ENCODE measurements at places on chromosomes 7 and 10. TPM values are rescaled to one million over a fixed set of nuclear protein-coding genes. Genes with fewer than 3 reads are reported as not detected.

DNA sequence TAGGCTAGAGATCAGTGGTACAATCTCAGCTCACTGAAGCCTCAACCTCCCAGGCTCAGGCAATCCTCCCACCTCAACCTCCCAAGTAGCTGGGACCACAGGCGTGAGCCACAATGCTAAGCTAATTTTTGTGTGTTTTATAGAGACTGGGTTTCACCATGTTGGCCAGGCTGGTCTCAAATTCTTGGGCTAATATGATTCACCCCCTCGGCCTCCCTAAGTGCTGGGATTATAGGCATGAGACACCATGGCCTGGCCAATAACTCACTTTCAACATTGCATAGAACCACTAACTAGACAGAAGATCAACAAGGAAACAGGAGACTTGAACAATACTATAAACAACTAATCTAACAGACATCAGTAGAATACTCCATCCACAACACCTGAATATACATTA lies 191.7 kb downstream of the LRRN3 start:
- no peak for DNase-seq

DNA sequence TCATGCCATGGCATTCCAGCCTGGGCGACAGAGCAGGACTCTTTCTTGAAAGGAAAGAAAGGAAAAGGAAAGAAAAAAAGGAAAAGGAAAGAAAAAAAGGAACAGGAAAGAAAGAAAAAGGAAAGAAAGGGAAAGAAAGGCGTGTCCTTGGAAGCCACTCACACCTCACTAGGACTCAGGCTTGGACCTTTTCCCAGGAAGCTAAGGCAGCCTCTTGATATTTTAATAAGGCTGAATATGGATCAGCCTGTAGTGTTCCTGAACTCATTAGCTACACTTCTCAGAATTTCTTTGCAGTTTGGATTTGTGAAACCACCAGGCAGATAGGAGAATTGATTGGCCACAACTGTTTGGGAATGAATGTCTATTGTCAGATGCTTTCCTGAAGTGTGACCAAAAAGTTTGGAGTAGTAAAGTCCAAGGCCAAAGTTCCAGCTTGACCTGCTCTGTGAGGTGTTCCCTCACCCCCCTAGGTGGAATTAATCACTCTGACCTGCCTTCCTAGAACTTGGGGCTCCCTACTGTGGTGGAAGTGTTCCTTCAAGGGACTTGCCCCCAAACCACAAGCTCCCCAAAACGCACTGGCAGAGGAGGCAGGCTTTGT lies 7.1 kb upstream of the MALSU1 start:
- DNase-seq: no peak

DNA sequence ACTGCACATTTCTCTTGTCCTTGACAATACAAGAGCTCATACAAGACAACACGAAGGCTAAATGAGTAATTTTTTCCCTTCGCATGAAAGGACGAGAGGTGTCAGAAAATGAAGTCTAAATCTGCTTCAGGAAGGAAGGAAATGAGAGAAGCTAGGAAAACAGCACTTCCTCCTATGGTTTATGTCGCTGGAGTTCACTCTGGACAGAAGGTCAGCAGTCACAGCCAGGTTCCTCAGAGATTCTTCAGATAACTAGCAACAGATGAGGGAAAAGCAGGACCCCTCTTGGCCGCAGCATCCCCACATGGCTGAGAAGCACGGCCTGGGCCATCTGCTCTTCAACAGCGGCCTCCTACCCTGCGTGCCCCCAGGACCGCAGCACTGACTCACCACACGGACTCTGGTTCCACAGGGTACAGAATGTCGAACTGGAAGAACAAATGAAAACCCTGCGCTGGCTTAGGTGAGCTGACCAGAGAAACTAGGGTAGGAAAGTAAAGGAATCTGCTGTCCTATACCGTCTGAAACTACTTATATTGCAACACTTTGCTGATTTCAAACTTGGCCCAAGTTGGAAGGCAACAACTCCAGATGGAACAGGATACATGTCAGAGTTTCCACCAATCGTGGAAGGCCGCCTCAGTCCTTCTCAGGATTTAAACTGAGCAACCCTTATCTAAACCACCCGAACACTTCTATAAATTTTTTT lies 26.3 kb downstream of the DNMBP start:
- DNase-seq: peak; percentile 79

DNA sequence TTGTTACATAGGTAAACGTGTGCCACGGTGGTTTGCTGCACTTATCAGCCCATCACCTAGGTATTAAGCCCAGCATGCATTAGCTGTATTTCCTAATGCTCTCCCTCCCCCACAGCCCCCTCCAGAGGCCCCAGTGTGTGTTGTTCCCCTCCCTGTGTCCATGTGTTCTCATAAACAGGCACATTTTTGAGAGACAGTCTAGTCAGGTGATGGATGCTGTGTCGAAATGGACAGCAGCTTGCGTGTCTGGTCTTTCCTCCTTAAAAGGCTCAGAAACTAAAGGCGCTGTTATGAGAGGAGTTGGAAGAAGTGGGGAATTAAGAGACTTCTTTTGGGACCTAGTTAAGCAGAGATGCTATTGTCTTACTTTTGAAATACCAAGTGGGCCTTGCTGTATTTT lies 296.0 kb downstream of the BBS9 start:
- DNase-seq: no peak

DNA sequence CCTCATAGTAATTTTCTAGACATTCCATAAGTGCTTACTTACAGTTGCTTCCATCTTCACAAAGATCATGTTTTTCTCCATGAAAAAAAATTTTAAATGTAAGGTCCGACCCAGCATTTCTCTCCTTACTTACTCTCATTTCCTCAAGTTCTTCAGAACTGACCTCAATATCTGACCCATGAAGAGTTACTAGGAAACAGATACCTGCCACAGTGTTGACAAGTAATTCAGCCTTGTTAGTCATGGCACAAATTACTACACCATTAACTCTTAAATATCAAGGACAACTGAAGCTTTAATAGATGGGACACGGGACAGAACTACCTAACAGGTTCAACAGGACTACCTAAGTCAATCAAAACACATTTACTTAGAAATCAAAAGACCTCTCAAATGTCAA lies 316.2 kb downstream of the POM121L12 start:
- no peak for DNase-seq

GRCh38 chr7:82166260-82167015 lies 277.1 kb downstream of the CACNA2D1 start:
- no peak for DNase-seq

- no peak for DNase-seq
These were observed 8.7 kb upstream of the TTYH3 start for GRCh38 chr7:2622869-2623697.

DNA sequence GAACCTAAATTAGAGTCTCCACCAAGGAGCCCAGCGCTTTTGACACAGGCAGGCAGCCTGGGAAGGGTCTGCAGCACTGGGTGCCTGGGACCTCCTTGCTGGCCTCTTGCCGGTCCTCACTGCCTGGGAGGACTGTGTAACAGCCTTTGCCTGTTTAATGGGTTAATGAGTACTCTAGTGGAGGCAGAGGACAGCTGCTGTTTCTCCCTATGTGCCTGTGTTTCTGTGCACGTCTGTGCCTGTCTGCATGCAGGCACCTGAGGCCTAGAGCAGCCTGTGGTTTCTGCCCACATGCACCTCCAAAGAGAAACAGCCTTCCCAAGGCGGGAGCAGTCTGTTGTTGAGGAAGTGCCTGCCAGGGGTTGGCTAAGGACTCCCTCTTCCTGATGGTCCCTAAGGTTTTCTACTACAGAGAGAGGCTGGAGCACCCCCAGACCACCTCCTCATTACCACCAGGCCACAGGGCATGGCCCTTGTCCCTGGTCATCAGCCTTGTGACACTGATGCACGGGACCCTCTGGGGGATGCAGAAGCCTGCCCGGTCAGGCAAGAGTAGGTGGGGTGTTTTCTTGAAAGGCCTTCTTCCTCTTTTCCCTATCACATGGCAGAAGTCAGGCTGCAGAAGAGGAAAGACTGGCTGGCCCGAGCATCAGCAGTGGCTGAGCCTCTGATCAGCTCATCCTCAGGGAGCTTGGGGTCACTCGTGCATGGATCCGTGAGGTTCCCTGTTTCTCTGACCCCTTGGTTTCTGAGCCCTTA lies 14.2 kb downstream of the SLC29A3 start:
- DNase-seq: no peak

DNA sequence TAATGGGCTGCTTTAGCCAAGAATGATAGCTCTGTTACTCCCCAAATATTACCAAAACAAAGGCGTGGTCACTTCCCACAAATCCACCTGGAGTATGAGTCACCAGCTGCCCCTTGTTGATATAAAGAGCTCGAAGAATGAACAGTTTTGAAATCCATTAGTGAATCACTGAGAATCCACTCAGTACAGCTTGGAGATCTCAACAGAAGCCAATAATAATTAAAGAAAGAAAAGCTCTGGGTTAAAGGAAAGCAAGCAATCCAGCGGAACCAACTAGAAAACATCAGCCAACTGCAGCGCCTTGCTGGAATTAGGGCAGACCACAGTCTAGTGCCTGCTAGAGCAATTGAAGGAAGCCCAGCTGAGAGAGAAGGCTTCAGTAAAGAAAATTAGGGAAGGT lies 576.0 kb upstream of the C7orf33 start:
- no peak for DNase-seq

GRCh38 chr10:74900297-74900696 lies 73.9 kb downstream of the KAT6B start:
- DNase-seq: no peak

DNA sequence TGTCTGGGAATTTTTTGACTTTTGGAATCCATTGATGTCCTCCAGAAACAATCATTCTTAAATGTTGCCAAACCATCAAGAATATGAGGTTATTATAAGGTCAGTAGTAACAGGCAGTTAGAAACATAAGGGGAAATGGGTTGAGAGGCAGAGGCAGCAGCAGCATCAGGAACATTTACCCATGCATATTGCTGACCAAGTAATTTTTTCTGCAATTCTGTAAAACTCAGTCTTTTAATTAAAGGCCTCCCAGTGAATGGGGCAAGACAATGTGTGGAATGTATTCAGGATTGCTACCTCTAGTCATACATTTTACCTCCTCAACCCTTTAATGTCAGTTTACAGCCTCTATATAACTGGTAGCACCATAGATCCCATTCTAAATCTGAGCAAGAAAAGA lies 66.5 kb upstream of the SKAP2 start:
- no peak for DNase-seq

DNA sequence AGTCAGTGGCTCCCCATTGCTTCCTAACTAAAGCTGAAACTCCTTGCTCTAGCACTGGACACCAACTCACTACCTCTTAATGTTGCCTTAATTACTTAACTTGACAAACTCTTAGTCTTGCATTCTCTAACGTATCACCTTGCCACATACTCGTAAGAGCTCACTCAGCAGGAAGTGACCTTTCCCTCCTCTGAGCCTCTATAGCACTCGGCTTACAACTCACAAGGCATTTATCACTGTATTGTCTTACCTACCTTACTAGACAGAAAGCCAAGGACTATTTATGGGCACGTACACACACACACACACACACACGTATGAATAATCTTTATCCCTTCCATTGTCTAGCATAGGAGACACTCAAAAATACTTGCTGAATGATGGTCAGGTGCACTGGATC lies 21.2 kb downstream of the CEP41 start:
- peak; percentile 6 for DNase-seq

DNA sequence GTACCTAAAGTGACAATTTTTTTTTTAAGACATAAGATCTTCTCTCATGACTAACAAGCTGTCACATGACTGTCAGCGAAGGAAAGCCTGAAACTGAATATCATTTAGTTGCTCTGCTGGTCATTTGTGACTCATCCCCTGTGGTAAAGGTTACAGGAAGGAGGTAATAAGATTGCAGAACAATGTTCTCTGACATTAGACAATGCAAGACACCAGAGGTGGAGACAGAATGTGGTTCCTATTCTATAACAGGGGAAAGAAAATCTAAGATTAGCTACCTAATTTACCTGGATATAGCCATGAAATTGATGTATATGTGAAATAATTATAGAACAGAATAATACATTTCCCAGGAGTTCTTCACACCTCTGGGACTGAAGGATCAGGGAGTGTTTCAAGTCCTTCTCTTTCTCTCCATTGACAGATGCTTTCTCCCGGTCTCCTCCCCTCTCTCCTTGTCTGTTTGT lies 47.7 kb downstream of the LRGUK start:
- peak; percentile 91 for DNase-seq

- DNase-seq: no peak
These were observed 638.1 kb upstream of the CNTNAP2 start for GRCh38 chr7:145478541-145478940.

DNA sequence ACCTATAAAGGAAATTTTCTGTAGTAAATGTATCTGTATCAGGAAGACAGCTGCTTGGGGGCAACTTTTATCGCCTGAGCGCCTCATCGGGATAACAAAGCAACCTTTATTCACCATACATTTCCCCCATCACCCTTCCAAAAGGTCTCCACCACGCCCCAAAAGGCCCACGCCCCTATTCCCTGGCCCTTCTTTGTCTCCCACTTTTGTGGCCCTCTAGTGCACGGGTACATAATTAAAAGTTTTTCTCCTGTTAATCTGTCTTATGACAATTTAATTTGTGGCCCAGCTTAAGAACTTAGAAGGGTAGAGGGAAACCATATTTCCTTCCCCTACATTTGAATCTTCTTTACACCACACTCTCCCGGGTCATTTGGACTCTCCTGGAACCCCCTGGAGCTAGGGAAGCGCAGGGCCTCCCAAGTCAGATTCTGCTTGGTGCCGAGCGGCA lies 625 bp downstream of the RP9 start:
- DNase-seq: no peak

The ADIRF gene
- polyA plus RNA-seq: 7.2 TPM

- DNase-seq: no peak
These were observed 36.7 kb downstream of the ATE1 start for GRCh38 chr10:121891103-121891502.

- DNase-seq: no peak
These were observed 458 bp downstream of the COX15 start for GRCh38 chr10:99731306-99732032.

GRCh38 chr7:45973725-45974532 lies 52.9 kb upstream of the IGFBP3 start:
- peak; percentile 43 for DNase-seq

The NKX2-3 gene
- polyA plus RNA-seq: not detected
